ENCODE measurements at places on chromosomes 2 and 18. TPM values are rescaled to one million over a fixed set of nuclear protein-coding genes. Genes with fewer than 3 reads are reported as not detected.
A peak's percentile ranks its signal among the peaks of the same experiment; 100 is the strongest.

The TRAK2 gene
- total RNA-seq, result 84.7 TPM

The TGFA gene
- total RNA-seq, result 2.5 TPM

DNA sequence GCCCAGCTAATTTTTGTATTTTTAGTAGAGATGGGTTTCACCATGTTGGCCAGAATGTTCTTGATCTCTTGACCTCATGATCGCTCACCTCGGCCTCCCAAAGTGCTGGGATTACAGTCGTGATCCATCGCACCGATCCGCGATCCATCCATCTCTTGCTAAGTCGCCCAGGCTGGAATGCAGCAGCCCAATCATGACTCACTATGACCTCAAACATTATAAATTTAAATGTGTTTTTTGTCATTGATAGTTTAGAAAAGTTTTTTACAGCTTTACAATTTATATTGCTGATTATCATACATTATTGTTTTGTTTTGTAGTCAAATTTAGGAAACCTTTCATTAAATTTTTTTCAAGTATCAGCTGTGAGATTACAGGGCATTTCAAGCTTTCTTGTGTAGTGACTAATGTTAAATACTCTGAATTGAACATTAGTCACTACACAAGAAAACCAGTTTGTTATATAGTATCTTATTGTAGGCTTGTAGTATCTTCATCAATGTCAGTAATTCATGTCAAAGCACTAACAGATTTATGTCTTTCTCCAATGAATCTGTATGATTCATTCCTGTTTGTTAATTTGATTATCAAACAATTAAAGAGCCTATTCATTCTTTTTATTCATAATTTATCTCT is 37.5 kb downstream of the NR4A2 start:
- no peak for DNase-seq

The CIB4 gene
- not detected for total RNA-seq

DNA sequence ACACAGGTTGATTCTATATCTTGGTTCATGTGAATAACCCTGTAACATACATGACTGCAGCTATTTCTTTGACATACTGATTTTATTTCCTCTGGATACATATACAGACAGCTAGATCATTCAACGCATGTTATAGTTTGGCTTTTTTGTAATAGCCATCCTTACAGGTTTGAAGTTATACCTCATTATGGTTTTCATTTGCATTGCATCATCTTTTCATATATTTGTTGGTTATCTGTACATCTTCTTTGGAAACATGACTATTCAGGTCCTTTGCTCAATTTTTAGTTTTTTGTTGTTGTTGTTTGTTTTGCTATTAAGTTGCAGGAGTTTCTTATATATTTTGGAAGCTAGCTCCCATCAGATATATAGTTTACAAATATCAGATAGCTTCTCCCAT is 276.2 kb upstream of the NETO1 start:
- no peak for DNase-seq

DNA sequence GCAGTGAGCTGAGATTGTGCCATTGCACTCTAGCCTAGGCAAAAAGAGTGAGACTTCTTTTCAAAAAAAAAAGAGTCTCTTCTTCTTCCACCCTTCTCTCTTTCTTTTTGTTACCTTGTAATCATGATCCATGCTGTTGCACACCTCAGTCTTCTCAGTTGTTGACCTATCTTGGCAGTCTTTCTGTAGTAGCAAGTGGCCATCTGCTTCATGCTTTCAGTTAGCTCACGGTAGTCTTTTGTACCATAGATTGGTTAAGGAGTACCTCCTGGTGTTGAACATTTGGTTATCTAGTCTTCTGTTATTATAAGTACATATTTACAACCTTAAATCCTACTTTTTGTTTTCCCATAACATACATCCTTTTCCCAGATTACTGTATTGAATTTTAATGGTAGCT is 3.1 kb downstream of the GORASP2 start:
- DNase-seq, result no peak

- DNase-seq, result no peak
These were observed 28.0 kb downstream of the SRSF7 start for GRCh38 chr2:38723173-38723572.

The NT5C1B gene
- total RNA-seq, result not detected

The KIDINS220 gene
- total RNA-seq, result 81.6 TPM

DNA sequence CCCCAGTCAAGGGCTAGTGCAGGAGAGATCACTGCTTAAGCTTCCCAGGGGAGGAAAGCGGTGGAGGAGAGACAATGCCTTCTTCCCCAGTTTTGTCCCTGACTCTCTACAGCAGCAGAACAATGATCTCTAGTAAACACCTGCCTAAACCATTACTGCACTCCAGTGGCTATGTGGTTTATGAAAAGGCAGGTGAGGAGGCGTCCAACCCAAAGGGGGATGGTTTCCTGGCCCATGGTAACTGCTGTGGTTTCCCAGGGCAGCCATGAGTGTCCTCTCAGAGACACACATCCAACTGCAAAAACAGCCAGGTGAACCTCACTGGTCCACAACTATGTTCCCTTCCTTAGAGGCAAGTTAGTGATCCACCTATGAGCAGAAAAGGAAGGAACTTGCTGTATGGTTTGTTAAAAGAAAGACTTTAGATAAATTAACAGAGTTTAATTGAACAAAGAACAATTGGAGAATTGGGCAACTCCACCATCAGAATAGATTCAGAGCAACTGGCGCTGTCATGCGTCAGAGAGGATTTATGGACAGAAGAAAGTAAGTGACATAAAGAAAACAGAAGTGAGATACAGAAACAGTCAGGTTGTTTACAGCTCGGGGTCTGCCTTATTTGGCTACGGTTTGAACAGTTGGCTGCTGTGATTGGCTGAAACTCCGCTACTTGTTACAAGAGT is 4.8 kb upstream of the TTC39C start:
- DNase-seq, result no peak

GRCh38 chr18:26803643-26804042 is 61.9 kb downstream of the AQP4 start:
- DNase-seq, result no peak

GRCh38 chr2:158953926-158954763 is 14.3 kb upstream of the TANC1 start:
- peak; percentile 93 for DNase-seq

The NPPC gene
- 0.49 TPM for total RNA-seq

- DNase-seq, result no peak
These were observed 8.6 kb upstream of the NEU2 start for GRCh38 chr2:233023761-233024410.

- DNase-seq, result no peak
These were observed 163.5 kb upstream of the NT5C1B start for GRCh38 chr2:18752667-18753422.

DNA sequence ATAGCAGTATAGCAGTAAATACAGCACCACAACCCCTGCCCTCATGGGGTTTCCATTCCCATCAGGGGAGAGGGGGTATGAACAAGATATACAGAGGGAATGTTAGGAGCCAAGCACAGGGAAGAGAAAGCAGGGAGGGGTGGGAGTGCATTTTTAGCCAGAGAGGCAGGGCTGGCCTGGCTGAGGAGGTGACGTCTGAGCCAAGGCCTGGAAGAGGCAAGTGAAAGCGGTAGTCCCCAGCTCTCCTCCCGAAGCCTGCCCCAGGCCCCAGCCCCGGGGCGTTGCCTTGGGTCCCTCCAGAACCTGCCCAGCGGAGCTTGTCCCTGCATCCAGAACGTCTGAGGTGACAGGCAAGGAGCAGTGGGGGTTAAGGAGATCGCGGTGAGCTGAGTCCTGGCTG is 45.1 kb upstream of the FOSL2 start:
- DNase-seq, result peak; percentile 51

DNA sequence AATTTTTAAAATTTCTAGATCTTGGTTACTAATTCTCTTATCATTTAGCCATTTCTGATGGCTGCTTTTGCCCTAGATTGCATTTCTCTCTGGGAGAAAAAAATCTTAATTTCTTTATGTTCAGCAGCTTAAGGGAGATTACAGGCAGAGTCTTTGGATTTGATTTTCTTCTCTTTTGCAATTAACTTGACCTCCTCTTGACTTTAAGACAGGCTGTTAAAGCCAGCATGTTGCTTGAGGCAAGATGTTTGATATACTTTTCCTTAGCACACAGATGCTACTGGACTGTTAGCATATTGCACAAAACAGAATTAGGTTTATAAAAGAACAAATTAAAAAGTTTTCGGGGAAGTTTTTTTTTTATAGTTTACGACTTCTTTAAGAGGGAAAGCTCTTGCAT is 50.0 kb downstream of the XRCC5 start:
- no peak for DNase-seq

The ANKRD30BL gene
- total RNA-seq, result not detected

The CASP10 gene
- total RNA-seq, result 8.1 TPM

DNA sequence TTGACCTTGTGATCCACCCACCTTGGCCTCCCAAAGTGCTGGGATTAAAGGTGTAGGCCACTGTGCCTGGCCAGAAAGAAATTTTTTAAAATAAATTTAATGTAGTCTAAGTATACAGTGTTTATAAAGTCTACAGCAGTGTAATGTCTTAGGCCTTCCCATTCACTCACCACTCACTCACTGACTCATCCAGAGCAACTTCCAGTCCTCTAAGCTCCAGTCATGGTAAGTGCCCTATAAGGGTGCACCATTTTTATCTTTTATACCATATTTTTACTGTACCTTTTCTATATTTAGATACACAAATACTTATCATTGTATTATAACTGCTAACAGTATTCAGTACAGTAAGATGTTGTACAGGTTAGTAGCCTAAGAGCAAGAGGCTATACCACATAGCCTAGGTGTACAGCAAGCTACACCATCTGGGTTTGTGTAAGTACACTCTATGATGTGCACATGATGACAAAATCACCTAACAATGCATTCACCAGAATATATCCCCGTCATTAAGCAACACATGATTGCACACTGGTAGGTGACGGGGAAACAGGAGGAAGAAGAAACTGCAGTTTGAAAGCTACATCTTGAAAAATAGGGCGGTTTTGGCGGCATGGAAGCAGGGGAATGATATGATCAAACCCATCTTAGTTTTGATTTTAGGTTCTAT is 105.1 kb upstream of the ITGB6 start:
- no peak for DNase-seq

The NEU2 gene
- not detected for total RNA-seq

- DNase-seq, result no peak
These were observed 1307.4 kb upstream of the ACVR2A start for GRCh38 chr2:146537477-146537876.

- DNase-seq, result no peak
These were observed 31.7 kb downstream of the CELF4 start for GRCh38 chr18:37533647-37534584.

- DNase-seq, result no peak
These were observed 127.8 kb downstream of the CCBE1 start for GRCh38 chr18:59569390-59569791.

The RAB17 gene
- 3.7 TPM for total RNA-seq

The MROH2A gene
- not detected for total RNA-seq

- DNase-seq, result no peak
These were observed 45.5 kb upstream of the DNMT3A start for GRCh38 chr2:25386971-25387875.

The ALMS1 gene
- 24.5 TPM for total RNA-seq

- DNase-seq, result no peak
These were observed 69.2 kb downstream of the HIBCH start for GRCh38 chr2:190250421-190250820.

DNA sequence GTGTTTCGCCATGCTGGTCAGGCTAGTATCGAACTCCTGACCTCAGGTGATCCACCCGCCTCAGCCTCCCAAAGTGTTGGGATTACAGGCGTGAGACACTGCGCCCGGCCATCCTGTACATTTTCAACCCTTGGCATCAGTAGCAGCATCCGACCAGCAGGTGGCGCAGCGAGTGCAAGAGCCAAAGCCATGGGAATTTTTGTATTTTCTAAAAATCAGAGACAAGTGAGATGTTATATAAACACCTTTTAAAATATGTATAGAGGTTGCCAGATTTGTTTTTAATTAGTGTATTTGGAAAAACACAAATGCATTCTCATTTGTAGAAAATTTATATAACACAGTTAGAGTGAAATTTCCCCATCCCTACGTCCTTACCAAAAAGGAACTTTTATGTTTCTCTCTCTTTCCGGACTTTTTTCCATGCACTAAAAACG is 36.8 kb downstream of the MOGAT1 start:
- DNase-seq, result peak; percentile 83

The ZNF521 gene
- 88.7 TPM for total RNA-seq

The TPO gene
- 6.6 TPM for total RNA-seq

The RNU2-63P gene
- not detected for total RNA-seq

The TBR1 gene
- not detected for total RNA-seq

DNA sequence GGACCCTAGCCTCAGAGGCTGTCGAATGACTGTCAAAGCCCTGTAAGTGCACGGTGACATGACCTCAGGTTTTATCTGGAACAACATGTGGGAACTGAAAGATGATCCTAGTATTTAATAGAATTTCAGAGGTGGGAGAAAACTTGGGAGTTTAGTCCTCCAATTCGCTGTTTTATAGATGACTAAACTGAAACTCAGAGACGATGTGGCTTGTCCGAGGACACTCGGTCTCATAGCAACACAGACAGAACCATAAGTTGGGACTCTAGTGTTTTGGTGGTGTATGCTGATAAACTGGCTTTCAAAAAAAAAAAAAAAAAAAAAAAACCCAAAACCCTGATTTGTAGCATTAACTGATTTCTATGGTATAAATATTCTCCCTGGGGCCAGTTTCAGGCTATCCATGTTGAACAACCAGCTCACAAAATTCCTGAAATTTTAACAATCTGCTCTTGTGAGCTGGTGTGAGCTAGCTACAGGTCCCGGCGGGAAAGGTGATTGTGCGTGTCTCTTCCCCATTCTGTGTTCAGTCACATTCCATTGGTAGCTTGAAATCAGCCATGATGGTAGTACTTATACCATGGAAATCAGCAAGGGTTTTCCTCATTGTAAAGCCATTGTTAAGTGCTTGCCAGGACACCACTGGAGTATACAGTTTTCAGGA is 195.5 kb upstream of the EPAS1 start:
- no peak for DNase-seq

- DNase-seq, result no peak
These were observed 598.2 kb upstream of the SYT4 start for GRCh38 chr18:43875511-43875910.

The CTAGE1 gene
- not detected for total RNA-seq

DNA sequence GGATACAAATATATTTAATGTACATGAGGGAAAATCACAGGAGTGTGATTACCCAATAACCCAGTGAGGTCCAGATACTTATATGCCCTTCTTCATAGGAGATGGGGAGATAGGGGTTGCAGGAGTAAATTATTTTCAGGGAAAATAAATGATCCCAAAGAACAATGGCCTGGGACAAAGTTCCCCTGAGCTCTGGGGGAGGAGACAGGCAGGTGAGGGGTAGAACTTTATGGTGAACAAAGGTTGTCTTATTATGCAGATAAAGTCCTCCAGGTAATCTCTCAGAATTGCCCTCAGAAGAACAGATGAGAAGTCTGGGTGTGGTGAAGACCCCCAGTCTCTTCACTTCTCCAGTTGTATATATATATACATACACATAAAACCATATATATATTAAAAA is 22.1 kb upstream of the RMDN2 start:
- no peak for DNase-seq
